Activated CD4-positive, alpha-beta T cell treated with anti-CD3 and anti-CD28 coated beads, Interleukin-2, amount 50 U/mL, for 16 hours (primary cell): ENCODE measurements at places on chromosomes 2 and 18.

DNA sequence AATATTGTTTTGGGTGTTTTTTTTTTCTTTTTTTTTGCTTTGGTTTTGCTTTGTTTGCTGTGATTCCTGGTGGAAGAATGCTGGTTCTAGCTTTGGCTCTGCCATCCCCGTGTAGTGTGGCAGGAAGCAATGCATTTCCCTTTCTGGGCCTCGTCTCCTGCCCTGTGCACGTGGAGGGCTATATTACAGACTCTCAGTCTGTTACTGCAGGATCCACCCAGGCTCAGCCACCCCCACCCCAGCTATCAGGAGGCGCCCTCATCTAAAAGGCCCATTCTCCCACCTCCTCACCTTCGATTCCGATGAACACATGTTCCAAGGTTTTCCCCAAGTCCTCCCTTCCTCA is 152.3 kb downstream of the TFCP2L1 start:
- DNase-seq: no peak

GRCh38 chr18:62107881-62108280 is 79.0 kb downstream of the PIGN start:
- no peak for DNase-seq

- DNase-seq: no peak
Measured at GRCh38 chr2:18585526-18585925, 3.8 kb downstream of the NT5C1B start.

DNA sequence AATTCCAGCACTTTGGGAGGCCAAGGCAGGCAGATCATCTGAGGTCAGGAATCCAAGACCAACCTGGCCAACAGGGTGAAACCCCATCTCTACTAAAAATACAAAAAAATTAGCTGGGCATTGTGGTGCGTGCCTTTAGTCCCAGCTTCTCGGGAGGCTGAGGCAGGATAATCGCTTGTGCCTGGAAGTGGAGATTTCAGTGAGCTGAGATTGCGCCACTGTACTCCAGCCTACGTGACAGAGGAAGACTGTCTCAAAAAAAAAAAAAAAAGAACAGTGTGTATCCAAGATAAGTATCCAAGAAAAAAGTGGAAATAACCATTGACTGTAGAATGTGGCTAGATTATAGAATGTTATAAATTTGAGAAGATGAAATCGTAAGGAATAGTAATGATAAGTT is 142.1 kb downstream of the FAM124B start:
- DNase-seq: no peak

- no peak for DNase-seq
Measured at GRCh38 chr2:190501702-190502407, 32.7 kb downstream of the NEMP2 start.

- DNase-seq: no peak
Measured at GRCh38 chr18:49725809-49726674, 87.3 kb downstream of the ACAA2 start.

DNA sequence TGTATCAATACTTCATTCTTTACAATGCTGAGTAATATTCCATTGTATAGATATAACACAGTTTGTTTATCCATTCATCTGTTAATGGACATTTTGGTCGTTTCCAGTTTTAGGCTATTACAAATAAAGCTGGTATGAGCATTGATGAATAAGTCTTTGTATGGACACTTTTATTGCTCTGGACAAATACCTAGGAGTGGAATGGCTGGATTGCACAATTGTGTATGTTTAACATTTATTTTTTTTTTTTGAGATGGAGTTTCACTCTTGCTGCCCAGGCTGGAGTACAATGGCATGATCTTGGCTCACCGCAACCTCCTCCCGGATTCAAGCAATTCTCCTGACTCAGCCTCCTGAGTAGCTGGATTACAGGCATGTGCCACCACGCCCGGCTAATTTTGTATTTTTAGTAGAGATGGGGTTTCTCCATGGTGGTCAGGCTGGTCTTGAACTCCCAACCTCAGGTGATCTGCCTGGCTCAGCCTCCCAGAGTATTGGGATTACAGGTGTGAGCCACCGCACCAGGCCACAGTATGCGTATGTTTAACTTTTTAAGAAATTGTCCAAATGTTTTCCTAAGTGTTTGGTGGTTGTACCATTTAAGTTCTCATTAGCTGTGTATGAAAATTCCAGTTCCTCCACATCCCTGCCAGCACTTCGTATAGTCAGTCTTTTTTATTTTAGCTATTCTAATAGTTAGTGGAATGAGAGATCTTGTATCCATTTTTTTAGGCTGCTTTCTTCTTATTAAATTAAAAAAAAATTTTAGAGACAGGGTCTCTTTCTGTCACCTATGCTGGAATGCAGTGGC is 194.9 kb upstream of the HAAO start:
- no peak for DNase-seq

DNA sequence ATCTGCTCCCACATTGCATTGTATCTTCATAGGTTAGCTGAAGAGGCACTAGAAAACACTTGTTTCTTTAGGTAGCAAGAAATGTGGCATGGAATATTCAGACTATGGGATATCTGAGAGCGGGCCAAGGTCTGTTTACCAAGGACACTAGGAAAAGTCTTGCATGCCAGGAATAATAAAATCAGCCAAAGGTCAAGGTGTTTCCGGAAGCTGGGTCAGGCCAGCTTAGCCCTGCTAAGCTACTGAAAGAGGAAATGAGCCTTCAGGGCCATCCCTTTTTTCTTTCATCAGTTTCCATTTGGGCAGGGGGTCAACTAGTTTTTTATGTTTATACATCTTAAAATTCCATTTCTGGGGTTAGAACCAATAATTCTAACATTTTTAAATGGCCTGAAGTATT is 101.1 kb downstream of the DPP4 start:
- no peak for DNase-seq

- DNase-seq: no peak
Measured at GRCh38 chr2:42965196-42965595, 172.8 kb upstream of the HAAO start.

GRCh38 chr2:197950006-197950405 is 145.6 kb downstream of the PLCL1 start:
- DNase-seq: no peak

- no peak for DNase-seq
Measured at GRCh38 chr2:152541712-152542111, 175.5 kb downstream of the PRPF40A start.

DNA sequence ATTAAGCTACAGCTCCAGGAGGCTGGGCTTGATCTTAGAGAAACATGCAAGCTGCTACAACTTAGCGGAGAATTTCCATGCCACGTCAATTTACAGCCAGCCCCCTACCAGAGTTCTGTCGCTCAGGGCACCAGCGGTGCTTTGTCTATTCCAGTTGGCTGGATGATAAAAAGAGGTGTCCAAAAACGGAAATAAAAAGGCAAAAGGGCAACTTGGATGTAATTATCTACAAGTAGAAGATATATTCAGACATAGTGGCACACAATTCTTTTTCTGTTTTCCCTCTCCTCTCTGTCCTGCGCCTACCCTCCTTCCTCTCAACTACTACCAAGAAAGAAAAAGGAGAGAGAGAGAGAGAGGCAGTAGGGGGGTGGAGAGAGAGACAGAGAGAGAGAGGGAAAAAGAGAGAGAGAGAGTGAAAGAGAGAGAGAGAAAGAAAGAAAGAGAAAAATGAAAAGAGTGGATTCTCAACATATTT is 363 bp upstream of the RFTN2 start:
- DNase-seq: no peak

GRCh38 chr2:199811346-199811745 is 39.6 kb downstream of the FTCDNL1 start:
- DNase-seq: no peak

DNA sequence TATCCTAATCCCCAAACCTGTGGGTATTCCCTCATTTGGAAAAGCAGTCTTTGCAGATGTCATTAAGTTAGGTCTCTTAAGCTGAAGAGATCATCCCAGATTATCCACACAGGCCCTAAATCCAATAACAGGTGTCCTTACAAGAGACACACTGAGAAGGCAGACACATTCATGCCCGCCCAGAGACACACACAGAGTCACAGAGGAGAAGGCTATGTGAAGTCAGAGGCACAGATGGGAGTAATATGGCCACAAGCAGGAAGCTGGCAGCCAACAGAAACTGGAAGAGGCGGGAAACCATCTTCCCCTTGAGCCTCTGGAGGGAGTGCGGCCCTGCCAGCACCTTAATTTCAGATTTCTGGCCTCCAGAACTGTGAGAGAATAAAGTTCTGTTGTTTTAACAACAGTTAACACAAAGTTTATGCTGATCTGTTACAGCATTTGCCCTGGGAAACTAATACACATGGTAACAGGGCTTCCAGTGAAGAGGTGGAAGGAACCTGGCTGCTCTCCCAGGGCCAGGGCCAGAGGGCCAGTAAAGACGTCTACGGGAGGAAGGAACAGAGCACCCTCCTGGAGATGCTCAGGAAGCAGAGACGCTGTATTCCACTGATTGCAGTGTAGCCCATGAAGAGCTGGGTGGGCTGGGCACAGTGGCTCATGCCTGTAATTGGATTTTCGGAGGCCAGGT is 217.5 kb downstream of the GLI2 start:
- DNase-seq: no peak

DNA sequence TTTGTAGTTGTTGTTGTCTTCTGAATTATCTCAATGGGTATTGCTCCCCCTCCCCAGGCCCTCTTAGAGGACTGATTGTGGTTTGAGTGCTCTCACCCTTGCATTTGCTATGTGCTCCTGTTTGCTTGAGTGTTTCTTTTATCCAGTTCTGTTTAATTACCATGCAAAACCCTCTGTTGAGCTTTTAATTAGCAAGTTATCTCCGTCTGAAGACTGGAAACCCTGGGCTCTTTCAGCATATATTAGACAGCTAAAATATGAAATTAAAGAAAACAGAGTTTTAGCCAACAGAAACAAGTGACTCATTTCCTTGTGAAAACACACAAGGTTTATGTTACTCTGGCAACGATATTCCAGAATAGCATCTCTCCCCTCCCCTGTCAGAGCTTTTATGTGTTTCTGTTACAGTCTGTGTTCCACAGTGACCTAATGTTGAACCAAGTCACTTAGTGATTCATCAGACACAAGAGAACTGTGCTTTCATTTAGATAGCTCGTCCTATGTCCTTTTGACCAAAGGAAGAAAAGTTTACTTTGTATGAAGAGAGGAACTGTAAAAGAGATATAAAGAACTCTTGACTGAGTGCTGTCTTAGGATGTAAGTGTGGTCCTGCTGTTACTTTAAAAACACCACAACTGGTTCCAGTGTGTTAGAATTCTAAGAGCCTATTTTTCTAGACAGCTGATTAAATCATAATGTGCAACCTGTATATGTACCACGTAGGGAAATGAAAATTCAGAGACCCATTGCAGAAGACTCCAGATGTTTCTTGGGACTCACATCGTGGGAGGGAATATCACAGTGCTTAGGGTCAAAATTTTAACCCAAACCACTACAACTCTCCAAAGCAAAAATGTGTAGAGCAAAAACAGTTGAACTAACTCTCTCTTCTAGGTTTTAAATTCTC is 172.8 kb upstream of the RBMS1 start:
- DNase-seq: peak; percentile 63

DNA sequence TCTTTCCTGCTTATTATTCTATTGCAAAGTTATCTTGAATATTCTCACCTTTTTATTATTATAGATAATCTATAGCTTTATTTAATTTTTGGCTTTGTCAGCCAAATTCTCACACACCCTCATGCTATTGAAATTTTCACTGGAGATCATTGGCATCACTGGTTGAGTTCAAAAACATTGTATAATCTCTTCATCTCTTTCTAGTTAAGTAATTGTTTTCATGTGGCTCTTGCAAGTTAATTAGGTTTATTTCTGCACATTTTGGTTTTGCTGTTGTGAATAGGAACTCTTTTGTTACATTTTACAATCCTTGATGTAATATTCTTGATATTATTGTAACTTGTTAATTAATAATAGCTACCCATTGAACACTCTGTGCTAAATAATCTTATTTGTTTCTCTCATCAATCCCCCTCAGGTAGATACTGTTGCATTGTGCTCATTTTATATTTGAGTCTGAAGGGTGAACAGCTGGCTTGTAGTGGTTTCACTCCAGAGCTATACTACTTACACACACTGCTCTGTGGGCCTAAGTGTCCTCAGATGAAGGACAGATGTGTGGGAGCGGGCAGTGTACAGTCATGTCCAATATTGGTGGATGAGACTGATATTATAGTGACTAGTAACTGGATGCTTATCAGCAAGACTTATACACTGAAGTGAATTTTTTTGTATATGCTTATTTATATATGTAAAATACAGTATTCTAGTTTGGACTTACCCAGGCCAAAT is 112.7 kb downstream of the LCLAT1 start:
- DNase-seq: no peak

- DNase-seq: no peak
Measured at GRCh38 chr18:68427951-68428401, 286.9 kb downstream of the TMX3 start.

DNA sequence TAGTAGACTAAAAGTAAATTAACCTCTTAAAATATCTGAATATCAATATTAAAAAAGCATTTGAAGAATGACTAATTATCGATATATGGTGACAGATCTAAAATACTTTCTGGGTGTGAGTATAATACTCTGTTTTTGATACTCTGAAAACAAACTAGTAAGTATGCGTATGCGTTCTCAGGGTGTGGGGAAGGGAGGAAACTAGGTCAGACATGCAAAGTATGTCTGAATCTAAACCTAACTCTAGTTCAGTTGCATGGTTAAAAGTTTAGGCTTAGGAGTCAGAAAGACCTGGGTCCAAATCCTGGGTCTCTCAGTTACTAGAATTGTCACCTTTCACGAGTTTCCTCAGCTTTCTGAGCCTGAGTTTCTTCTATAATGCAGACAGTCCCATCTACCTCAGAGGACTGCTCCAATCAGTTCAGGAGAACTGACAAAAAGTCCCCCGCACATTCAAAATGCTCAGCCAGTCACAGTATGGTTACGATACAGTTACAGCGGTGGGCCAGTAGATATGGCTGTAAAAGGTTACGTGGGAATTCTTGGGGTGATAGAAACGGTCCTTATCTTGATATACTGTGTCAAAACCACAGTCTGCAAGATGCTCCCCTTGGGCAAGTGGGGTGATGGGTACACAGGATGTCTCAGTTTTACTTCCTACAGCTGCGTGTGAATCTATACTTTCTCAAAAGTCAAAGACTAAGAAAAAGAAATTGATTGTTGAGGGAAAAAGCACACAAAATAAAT is 29.2 kb downstream of the UNC50 start:
- DNase-seq: peak; percentile 75

DNA sequence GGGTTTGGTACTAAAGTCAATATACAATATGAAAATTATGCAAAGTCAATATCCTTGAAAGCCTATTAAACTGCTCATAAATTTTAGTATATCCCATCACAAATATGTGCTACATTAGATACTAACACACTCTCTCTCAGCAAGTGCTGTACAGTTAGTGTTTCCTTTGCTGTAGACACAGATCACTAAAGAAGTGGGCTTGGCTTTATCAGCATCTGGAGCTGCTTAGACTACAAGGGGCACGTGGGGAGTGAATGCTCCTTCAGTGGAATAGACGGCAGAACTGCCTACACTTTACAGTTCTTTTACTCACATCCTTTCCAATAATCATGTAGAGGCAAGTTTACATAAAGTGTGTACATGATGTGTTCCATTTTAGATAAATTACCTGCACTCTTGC is 26.0 kb upstream of the EFEMP1 start:
- DNase-seq: no peak

GRCh38 chr18:44912740-44913478 is 232.2 kb downstream of the SETBP1 start:
- DNase-seq: no peak

- DNase-seq: no peak
Measured at GRCh38 chr2:182667315-182667695, 48.8 kb upstream of the DNAJC10 start.
